ENCODE measurements at places on chromosomes 11 and 22.

- no peak for DNase-seq
These were observed 49.6 kb downstream of the MYO18B start for GRCh38 chr22:25791556-25791955.

GRCh38 chr11:35785287-35786167 is 123.0 kb downstream of the TRIM44 start:
- DNase-seq, result no peak

DNA sequence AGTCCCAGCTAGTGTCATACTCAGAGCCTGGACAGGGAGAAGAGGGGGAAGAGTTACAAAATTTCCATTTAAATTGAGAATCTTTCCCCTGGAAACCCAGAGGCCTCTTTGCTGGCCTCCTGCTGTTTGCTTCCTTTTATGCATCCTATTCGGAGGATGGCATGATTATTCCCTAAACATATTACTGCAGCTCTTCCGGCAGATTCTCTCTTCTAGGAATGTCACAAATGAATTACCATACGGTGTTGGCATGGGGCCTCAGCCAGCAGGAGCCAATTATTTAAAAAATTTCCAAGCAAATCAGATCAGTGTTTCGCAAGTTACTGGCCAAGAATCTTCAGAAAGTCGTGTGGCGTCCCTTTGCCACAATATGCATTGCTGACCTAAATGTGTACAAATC is 326.7 kb upstream of the NCAM1 start:
- DNase-seq, result no peak

GRCh38 chr22:21975854-21976345 is 6.7 kb downstream of the TOP3B start:
- DNase-seq, result no peak

GRCh38 chr22:49637255-49637760 is 190.4 kb downstream of the BRD1 start:
- DNase-seq, result no peak
